ENCODE measurements at places on chromosomes 3 and 15.

- DNase-seq, result peak; percentile 97
These were observed 9.5 kb upstream of the TRIM69 start for GRCh38 chr15:44726568-44727484.

- no peak for DNase-seq
These were observed 151.5 kb upstream of the BHLHE40 start for GRCh38 chr3:4827767-4828166.

- no peak for DNase-seq
These were observed 710.0 kb downstream of the OTOL1 start for GRCh38 chr3:162206648-162207047.

- no peak for DNase-seq
These were observed 73.8 kb downstream of the BDH1 start for GRCh38 chr3:197482001-197482400.

DNA sequence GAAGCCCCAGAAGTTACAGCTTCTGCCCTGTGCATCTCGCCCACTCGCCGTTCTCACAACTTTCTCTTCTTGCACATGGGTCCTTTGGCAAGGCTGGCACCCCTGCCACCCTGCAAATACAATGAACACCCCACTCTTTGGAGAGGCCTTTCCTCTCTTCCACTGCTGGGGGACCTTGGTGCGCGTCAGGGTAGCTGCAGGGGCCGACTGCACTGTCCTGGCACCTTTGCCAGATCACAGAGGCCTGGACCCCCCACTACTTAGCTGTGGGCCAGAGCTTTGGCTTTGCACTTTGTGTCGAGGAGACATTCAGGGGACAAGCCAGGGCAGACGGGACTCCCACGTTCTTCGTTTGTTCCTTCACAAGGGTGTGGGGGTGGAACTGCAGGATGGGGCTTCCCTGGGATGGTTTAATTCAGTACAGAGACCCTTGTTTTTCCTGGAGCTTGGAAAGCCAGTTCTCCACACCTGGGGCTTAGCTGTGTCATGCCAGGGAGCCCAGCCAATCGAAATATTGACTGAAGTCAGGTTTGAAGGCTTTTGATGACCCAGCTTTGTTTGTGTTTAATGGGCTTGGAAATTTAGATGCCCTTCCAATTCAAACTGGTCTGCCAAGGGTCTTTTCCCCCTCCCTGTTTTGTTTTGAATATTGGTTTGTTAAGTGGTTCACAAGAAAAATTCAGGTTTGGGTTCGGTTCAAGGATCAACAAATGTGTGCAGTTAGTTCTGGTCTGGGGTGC lies 256.1 kb upstream of the TLE3 start:
- no peak for DNase-seq

DNA sequence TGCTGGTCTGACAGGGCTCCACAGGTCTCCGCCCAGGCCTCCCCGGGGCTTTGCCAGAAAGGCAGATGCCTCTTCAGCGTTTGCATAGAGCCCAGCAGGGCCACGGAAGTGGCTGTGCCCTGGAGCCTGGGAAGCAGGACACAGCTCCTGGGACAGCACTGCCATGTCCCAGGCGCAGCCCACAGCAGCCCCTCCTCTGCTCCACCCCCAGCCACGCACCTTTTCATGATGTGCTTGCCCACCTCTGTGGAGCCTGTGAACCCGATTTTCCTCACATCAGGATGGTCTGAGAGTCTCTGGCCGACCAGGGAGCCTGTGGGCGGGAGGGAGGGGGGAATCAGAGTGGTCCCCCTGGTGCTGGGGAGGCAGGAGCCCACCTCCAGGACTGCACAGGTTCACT lies 33.9 kb upstream of the SLC41A3 start:
- no peak for DNase-seq

GRCh38 chr3:170419557-170420087 lies 954 bp downstream of the CLDN11 start:
- DNase-seq, result no peak

DNA sequence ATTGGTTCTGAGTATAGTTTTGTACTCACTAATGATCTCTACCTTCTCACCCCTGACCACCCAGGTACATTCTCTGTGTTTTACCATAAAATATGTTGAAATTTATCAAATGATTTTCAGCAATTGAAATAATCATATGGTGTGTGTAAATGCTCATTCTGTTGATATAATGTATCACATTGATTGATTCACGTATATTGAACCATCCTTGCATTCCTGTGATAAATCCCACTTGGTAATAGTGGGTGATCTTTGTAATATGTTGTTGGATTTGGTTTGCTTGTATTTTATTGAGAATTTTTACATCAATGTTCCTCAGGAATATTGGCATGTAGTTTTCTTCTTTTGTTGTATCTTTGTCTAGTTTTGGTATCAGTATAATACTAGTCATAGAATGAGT lies 1497.6 kb downstream of the OTOL1 start:
- no peak for DNase-seq

DNA sequence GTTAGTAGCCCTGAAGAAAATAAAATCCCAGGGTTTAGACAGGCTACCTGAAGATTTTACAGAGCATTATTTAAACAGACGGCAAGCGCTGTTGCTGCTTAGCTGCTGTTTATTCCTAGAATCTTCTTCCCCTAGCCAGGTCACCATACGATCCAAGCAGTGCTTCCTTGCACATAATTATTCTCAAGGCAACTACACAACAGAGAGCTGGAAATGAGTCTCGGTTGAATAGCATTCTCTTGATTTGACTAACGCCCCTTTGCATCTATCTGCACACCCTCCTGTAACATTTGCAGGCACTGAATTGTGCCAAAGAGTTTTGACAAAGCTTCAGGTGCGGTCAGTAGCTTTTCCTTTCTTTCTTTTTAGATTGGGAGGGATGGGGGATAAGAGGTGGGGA lies 564.4 kb downstream of the TBL1XR1 start:
- no peak for DNase-seq

GRCh38 chr3:33914212-33914611 lies 115.8 kb downstream of the PDCD6IP start:
- no peak for DNase-seq

GRCh38 chr15:99435113-99435695 lies 130.6 kb upstream of the MEF2A start:
- DNase-seq, result no peak

GRCh38 chr15:88703533-88703932 lies 64.7 kb downstream of the ISG20 start:
- DNase-seq, result no peak

All from T-helper 1 cell (primary cell).